Progenitor cell of endocrine pancreas (in vitro differentiated cells): ENCODE measurements at places on chromosomes 13 and 19.

DNA sequence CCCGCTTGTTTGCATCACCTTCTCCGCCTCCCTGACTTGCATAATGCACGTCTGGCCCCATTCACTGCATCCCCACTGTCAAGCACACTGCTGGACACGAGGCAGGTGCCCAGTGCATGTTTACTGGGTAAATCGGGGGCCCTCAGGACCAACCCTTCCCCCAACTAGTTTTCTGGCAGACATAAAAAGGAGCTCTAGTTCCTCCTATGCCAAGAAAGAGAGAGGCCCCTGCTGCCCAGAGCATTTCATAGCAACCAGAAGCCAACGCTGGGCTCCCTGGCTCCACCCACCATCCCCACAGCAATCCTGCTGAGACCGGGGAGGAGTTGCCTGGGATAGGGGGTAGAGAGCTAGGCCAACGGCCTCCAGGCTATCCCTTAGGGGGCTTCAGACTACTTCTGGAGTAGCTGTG is 23.2 kb downstream of the ANKRD27 start:
- peak overlapping the region; percentile 33 for H3K27ac ChIP-seq
- DNase-seq, result no peak
- H3K27me3 ChIP-seq, result no peaks in the 10 kb centered on the region
- H3K36me3 ChIP-seq, result peaks cover 15% of the 10 kb centered on the region

DNA sequence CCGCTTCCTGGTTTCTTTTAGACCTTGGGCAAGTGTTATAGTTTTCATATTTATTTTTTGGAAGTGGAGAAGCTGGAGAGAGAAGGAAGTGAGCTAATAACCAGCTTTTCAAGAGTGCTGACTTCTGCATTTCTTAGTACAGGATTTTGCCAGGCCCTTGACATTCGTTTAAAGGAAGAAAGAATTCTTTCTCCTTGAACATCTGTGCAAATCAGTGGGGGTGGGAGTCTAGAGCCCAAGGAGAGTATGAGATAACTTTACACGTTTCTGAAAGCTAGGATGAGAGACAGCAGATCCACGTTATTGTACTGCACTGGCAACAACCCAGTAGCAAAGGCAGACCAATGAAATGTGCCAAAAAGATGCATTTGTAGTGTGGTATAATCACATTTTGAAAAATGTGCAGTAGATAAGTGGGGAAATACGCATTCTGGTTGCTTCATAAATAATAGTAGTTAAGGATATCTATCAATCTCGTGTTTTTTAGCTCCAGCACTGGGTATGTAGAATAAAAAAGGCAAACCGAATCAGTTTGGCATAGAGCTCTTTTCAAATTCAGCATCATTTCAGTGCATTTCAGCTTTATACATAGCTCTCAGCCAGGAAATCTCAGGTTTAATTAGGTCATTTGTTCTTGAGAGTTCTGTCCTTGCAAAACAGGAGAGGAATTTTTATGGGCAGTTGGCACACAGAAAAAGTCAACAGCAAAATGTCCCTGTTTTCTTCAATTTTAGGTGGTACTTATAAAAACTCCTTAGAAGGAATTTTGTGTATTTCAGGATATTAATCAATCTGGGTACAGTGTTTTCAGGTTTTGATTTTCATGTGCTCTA is 4.3 kb downstream of the RNF113B start:
- no peak for DNase-seq
- H3K4me3 ChIP-seq, result no peak overlapping the region
- H3K27ac ChIP-seq, result peak overlapping the region; percentile 93
- peaks cover 21% of the 10 kb centered on the region for H3K36me3 ChIP-seq
- H3K4me1 ChIP-seq, result peaks cover 57% of the 10 kb centered on the region

DNA sequence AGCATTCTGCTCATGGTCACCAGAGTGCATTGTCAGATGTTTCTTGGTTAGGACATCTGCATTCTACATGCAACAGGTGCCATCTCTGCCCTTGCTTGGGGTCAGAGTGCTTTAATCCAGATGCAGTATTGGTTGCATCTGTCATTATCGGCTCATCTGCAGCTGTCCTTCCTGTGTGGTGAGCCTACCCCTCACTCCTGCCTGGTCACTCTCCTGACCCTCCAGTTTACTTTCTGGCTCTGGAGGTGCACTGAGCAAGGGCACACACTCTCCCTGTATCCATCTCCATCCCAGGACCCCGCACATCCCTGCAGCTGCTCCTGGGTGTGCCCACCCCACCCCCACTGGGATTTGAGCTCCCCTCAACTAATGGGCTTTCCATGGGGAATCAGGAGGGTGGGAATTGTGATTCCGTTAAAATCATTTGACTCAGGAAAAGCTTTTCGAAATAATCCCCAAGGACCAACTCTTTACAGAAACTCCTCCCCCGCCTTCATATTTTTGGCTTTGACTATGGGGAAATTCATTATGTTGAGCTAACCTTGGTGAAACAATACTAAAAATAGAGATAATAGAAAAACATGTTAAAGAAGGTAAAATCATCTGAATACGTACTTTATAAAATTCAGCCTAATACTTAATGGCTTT is 70.2 kb downstream of the COL4A2 start:
- no peaks in the 10 kb centered on the region for H3K27me3 ChIP-seq
- H3K27ac ChIP-seq, result no peak overlapping the region
- DNase-seq, result no peak
- peaks cover 1% of the 10 kb centered on the region for H3K36me3 ChIP-seq

- H3K36me3 ChIP-seq, result no peaks in the 10 kb centered on the region
- no peaks in the 10 kb centered on the region for H3K27me3 ChIP-seq
- DNase-seq, result no peak
- no peak overlapping the region for H3K4me3 ChIP-seq
- H3K4me1 ChIP-seq, result no peaks in the 10 kb centered on the region
- H3K27ac ChIP-seq, result no peak overlapping the region
Observed at GRCh38 chr13:101019126-101019525, 344.5 kb upstream of the TMTC4 start.

DNA sequence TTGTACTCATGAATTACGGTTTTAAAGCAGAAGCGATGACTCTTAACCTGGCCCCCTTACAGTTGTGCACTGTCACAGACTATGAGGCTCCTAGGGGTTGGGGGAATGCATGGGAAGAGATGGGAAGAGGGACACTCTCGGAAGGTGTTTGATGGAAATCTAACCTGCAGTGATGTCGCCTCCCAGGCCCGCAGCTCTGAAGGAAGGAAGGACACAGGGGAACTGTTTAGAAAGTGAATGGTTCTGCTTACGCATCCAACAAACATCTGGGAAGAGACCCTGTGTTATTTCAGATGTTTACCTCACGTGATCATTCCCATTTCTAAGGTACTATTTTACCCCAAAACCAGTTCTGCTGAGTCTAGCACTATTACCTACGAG is 48.0 kb upstream of the SLC7A9 start:
- H3K36me3 ChIP-seq, result peaks cover 12% of the 10 kb centered on the region
- H3K27ac ChIP-seq, result no peak overlapping the region
- DNase-seq, result no peak
- H3K27me3 ChIP-seq, result no peaks in the 10 kb centered on the region
- H3K4me3 ChIP-seq, result no peak overlapping the region
- no peaks in the 10 kb centered on the region for H3K4me1 ChIP-seq

DNA sequence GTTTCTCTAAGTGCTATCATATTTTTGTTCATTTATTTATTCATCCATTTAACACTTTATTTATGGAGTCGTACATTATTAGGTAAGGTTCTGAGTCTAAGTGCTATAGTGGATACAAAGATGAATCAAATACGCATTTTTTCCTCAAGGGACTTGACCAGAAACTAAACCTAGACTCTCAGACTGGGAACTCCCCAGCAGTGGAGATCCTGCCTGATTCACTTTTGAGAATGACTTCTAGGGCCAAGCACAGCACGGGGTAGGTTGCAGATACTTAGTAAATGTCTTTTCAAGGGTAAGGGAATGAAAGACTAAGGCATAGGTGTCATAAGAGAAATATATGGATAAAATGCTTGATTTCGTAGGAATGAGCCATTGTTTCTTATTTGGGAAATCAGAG is 7.2 kb downstream of the DNAJC15 start:
- no peak overlapping the region for H3K27ac ChIP-seq
- peaks cover 9% of the 10 kb centered on the region for H3K4me1 ChIP-seq

DNA sequence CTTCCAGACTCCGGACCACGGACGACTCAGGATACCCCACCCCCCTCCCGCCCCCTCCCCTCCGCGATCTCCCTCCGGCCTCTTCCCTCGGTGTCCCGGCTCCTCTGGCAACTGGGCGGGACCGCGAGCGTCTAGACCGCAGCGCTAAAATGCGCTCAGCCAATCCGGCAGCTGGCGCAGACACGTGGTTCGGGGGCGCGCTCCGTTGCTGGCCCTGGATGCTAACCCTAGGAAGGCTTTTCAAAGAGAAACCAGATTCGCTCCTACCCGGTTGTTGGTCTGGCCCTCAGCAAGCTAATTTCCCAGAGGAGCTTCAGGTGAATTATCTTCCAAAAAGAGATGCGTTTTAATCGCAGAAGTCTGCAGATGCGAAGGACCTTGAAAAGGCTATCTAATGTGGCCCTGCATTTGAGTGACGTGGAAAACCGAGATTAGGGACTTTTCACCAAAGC is at the start of gene DZIP1:
DZIP1 (minus strand) TSS at position 106 of the 452 bp plus-strand sequence. CDS start 2,677 bp downstream, outside the sequence.
- H3K27me3 ChIP-seq, result no peaks in the 10 kb centered on the region
- H3K4me3 ChIP-seq, result peak within 1 kb of the TSS; percentile 90
- H3K27ac ChIP-seq, result peak within 1 kb of the TSS; percentile 93
- peaks cover 5% of the 10 kb centered on the region for H3K36me3 ChIP-seq
- DNase-seq, result peak; percentile 59

GRCh38 chr13:23983671-23984070 is 86.4 kb upstream of the C1QTNF9B start:
- no peak for DNase-seq
- peaks cover 39% of the 10 kb centered on the region for H3K4me1 ChIP-seq
- H3K4me3 ChIP-seq, result no peak overlapping the region
- peaks cover 12% of the 10 kb centered on the region for H3K36me3 ChIP-seq
- H3K27me3 ChIP-seq, result peaks cover 2% of the 10 kb centered on the region
- H3K27ac ChIP-seq, result no peak overlapping the region

- H3K4me3 ChIP-seq, result no peak overlapping the region
- H3K36me3 ChIP-seq, result peaks cover 8% of the 10 kb centered on the region
- H3K4me1 ChIP-seq, result peaks cover 26% of the 10 kb centered on the region
- no peak for DNase-seq
- no peak overlapping the region for H3K27ac ChIP-seq
- H3K27me3 ChIP-seq, result no peaks in the 10 kb centered on the region
Observed at GRCh38 chr13:41651413-41652058, 194.2 kb downstream of the RGCC start.

DNA sequence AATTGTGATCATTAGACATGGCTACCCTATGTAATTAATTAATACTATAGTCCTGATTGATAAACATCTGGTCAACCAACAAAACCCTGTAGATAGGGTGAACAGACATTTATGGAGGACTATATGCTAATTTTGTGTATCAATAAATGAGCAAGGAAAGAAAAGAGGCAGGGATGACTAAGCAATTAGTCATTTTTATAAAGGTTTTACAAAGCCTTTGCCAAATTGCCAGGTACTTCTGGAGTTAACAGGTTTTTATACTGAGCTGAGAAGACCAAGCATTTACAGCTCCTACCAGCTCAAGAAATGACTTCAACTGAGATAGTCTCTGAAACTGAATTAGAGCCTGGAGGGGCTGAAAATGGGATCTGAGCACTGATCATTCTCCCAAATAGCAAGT is 186.8 kb upstream of the PRR20A start:
- H3K4me3 ChIP-seq, result no peak overlapping the region
- H3K36me3 ChIP-seq, result no peaks in the 10 kb centered on the region
- DNase-seq, result no peak
- no peaks in the 10 kb centered on the region for H3K4me1 ChIP-seq

- no peak overlapping the region for H3K27ac ChIP-seq
- peaks cover 10% of the 10 kb centered on the region for H3K27me3 ChIP-seq
Observed at GRCh38 chr19:6769006-6769619, 1.9 kb upstream of the SH2D3A start.

DNA sequence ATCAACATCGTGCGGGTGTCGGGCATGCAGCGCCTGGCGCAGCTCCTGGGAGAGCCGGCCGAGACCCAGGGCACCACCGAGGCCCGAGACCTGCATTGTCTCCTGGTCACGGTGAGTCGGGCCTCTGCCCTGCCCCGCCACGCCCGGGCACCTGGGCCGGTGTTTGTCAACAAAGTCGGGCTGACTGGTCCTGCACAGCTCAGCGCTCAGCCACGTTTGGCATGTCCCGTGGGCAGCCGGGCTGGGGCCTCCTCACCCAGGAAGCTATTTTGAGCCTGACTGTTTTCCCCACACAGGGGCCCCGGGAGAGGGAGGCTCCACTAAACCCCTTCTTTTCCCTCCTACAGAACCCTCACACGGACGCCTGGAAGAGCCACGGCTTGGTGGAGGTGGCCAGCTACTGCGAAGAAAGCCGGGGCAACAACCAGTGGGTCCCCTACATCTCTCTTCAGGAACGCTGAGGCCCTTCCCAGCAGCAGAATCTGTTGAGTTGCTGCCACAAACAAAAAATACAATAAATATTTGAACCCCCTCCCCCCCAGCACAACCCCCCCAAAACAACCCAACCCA is 1.3 kb downstream of the GADD45B start:
- peaks cover 20% of the 10 kb centered on the region for H3K4me1 ChIP-seq
- H3K36me3 ChIP-seq, result no peaks in the 10 kb centered on the region
- H3K4me3 ChIP-seq, result peak overlapping the region; percentile 85
- no peak for DNase-seq
- no peak overlapping the region for H3K27ac ChIP-seq
